ENCODE measurements at places on chromosomes 1 and 21.

DNA sequence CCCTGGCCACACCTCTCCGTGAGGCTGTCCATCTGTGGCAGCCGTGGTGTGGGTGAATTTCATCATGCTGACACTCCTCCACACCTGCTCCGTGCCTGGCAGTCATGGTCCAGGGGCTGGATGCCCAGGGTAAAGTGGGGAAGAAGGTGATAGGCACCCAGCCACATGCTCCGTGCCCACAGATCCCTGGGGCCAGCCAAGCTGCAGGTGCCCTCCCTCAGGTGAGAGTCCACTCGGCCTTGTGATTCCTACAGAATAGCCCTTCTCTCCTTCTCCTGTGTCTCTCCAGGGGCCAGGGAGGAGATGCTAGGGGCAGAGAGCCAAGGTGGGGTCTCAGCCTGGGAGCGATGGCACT lies 16.8 kb upstream of the POFUT2 start:
- no peak for DNase-seq

- DNase-seq: no peak
Measured at GRCh38 chr1:39048745-39049370, 22.7 kb downstream of the NDUFS5 start.

GRCh38 chr1:233635765-233636502 lies 22.0 kb downstream of the KCNK1 start:
- DNase-seq: no peak

DNA sequence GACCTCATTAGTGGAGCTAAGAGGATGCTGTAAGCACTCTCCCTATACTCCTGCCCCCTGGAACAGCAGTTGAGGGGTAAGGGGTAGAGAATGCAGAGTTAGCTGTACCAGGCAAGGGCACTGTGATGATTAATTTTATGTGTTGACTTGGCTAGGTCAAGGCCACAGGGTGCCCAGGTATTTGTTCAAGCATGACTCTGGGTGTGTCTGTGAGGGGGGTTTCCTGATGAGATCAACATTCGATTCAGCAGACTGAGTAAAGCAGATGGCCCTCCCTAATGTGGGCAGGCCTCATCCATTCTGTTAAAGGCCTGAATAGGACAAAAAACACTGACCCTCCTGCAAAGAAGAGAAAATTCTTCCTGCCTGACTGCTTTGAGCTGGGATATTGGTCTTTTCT lies 110.8 kb downstream of the KCND3 start:
- DNase-seq: no peak

DNA sequence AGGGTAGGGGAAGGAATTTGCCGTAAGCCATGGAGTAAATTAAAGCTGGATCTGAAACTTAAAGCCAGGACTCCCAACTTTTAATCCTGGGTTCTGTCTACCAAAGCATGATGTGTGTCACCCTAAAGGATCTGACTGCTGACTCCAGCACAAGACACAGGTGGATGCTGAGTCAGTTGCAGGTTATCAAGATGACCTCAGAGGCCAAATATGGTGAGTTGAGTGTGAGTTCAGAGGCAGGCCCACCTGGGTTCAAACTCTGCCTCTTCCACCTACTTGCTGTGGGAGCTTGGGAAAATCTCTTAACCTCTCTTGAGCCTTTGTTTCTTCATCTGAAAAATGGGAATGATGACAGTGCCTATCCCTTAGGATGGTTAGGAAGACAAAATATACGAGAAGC lies 16.7 kb upstream of the LDLRAP1 start:
- DNase-seq: no peak

GRCh38 chr1:212606395-212607205 lies 2.0 kb upstream of the ATF3 start:
- peak; percentile 12 for DNase-seq

DNA sequence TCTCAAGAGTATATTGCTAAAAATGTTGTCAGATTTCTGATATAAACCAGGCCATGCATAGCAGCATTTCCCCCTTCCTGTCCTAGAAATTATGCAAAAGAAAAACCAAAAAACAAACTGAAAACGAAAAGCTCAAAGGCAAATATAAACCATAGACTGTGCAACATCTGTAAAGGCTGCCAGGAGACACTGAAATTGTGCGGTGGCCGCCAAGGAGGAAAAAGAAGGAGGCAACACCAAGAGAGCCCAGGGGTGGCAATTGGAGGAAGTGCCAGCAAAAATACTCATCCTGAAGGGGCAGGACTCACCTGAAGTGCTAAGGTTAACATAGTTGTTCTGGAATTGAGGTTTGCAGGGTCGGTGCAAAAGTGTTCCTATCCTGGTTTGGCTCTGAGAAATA lies 92.0 kb downstream of the RWDD3 start:
- no peak for DNase-seq

DNA sequence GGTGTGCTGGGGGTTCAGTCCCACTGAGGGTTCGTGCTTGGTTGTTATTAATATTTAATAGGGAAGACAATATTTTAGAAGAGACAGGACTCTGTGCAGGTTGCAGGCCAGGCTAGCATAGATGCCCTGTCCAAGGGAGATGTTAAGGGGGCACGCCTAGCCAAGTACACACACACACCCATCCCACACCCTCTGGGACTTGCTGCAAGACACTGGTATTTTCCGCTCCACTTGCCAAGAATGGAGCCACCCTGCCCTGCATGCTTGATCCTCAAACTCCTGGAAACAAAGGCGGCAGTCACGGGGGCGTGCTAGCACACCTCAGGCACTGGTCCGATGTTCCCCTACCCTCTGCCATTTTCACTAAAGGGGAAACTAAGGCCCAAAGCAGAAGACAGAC lies 99.1 kb downstream of the MRPL37 start:
- no peak for DNase-seq

DNA sequence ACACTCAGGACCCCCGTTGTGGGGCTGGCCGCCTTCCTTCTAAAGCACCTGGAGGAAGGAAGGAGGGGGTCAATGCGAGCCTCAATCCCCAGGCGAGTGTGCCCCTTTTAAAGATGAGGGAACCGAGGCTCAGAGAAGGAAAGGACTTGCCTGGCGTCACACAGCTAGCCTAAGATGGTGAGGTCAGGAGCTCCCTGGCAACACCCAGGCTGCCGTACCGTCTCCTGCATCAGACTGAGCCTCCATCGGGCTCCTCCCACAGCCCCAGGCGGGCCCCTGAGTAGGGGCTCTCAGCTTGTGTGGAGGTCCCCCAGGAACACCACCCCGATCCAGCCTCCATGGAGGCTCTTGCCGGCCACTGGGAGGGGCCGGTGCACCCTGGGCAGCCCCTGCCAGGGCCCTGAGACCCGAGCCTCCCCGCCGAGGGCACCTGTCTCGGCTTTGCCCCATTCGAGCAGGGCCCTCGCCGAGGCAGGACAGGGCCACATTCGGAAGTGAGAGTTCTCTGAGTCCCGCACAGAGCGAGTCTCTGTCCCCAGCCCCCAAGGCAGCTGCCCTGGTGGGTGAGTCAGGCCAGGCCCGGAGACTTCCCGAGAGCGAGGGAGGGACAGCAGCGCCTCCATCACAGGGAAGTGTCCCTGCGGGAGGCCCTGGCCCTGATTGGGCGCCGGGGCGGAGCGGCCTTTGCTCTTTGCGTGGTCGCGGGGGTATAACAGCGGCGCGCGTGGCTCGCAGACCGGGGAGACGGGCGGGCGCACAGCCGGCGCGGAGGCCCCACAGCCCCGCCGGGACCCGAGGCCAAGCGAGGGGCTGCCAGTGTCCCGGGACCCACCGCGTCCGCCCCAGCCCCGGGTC lies at the start of gene AIRE:
TSS of gene AIRE (plus strand) at position 739 of the 855 bp plus-strand sequence. CDS start 131 bp downstream, outside the sequence.
- DNase-seq: no peak

DNA sequence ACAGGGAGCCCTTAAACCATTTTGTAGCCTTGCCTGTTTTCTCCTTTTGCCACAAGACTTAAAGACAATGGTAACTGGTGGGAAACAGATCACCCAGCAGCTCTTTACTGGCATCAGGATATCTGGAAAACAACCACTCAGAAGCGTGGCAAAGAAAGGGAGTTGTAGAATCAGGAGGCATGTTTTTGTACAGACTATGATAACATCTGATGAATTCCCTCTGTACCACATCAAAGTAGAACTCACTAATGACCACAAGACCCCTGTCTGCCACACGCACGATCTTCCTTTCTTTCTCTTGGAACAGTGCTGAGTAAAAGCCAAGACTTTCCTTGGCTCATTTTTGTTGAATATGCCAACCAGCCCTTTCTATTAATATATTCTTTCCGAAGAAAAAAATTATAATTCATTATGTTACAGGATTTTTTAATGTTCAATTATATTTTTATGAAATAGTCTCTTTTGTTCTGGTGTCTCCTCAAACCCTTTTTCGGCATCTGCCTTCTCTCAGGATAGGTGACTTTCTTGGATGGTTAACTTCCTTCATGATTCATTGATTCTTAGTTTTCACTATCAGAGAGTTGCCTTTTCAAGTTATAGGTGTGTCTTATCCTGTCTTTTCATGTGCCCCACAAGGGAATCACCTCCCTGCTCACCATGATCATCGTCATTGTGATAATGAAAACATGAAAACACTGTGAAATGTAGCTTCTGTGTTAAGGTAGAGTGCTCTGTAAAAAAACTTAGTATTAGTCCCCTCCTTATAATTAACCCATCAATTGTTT lies 7.9 kb upstream of the PHGDH start:
- no peak for DNase-seq

DNA sequence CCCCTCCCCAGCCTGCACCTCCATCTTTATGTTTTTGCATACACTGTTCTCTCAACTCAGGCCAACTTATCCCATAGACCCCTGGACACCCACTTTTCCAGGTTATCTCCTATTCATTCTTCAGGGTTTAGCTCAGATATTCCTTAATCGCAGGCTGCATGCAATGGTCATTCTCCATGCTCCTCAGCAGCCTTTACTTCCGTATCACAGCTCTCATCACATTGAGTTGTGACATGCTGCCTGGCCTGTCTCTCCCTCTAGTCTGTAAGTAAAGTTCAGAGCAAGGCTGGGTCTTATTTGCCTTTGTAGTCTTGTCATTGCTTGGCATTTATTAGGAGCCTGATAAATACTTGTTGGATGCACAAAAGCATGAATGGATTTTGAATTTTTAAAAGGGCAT lies 6.9 kb downstream of the DNAJC6 start:
- DNase-seq: no peak

DNA sequence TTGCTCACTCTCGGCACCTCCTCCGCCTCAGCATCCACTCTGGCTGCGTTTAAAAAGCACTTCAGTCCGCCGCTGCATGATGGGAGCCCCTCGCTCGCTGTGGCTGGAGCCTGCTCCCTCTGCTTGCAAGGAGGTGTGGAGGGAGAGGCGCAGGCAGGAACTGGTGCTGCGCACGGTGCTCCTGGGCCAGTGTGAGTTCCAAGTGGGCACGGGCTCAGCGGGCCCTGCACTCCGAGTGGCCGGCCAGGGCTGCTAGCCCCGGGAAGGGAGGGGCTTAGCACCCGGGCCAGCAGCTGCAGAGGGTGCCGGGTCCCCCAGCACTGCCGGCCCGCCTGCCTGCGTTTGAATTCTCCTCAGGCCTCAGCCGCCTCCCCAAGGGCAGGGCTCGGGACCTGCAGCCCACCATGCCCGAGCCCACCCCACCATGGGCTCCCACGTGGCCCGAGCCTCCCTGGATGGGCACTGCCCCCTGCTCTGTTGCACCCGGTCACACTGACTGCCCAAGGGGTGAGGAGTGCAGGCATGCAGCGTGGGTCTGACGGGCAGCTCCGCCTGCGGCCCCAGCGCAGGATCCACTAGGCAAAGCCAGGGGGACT lies 1599.5 kb downstream of the NCAM2 start:
- DNase-seq: no peak

DNA sequence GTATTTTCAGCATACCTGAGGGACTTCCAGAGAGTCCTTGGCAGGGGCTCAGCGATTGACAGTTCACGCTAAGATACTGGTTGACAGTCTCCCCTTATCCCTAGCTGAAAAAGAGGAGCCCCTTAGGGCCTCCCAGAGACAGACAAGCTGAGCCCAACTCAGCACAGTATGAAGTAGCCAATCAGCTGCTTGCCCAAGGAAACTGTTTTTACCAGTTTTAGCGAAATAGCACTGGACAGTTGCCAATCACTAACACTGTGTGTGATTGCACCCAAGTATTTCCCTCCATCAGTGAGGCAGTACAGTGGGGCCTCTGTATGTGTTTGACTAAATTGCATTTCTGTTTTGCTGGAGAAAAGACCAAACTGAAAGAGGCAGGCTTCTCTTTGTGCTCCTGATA lies 27.0 kb downstream of the KHDRBS1 start:
- no peak for DNase-seq

DNA sequence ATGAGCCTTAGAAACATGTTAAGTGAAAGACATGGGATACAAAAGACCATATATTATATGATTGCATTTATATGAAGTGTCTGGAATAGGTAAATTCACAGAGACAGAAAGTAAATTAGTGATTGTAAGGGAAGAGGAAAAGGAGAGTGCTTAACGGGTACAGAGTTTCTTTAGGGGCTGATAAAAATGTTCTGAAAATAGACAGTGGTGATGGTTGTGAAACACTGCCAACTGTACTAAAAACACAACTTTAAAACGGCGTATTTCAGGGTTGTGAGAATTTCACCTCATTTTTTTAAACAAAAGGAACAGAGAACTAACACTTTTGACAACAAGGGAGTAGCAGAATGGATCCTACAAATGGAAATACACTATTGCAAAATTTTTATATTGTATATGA lies 13.4 kb downstream of the COP1 start:
- DNase-seq: no peak

DNA sequence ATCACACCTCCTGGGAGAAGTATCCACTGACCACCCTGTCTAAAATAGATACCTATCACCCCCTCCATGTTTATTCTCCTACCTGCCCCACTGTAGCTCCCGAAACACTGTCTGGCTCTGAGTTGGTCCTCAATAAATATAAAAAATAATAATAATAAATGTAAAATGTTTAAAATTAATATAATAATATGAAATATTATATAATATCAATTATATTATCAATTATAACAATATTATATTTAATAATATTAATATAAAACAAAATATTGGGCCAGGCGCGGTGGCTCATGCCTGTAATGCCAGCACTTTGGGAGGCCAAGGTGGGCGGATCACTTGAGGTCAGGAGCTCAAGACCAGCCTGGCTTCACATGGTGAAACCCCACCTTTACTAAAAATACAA lies 52.3 kb upstream of the TIAM1 start:
- no peak for DNase-seq

DNA sequence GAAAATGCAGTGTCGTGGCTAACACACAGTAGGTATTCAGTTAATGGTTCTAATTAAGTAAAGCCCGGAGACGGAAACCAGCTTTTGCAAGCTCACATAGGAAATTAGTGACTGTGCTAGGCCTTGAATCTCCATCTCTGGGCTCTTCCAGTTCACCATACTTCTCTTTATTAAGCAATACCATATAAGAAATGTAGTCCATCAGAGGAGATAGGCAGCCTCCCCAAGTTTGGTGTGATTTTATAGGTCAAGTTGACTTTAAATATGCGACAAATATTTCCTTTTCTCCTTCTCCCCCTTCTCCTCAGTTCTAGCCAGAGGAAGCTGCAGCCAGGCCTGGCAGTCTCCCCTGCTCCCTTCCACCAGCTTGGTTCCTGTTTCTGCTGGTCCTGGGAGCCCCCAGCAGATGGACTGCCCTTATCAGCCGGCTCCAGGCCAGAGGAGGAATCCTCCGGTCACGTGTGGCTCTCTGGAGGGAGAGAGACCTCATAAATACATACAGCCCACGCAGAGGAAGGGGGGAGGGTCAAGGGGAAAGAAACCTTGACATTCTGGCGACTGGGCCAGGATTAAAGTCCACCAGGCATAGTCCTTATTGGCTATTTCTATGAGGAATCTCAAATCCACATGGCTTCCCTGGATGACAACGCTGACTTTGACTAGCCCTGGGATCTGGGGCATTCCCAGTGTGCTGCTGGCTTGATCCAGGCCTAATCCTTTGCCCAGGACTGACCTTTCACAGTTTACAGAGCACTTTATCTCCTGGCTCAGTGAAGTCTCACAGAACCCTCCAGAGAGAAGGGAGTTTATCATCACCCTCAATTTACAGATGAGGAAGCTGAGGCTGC lies 115.1 kb upstream of the JUN start:
- DNase-seq: no peak

GRCh38 chr1:68963353-68963752 lies 466.5 kb upstream of the DEPDC1 start:
- DNase-seq: no peak
